ENCODE measurements at places on chromosomes 6 and 20.

DNA sequence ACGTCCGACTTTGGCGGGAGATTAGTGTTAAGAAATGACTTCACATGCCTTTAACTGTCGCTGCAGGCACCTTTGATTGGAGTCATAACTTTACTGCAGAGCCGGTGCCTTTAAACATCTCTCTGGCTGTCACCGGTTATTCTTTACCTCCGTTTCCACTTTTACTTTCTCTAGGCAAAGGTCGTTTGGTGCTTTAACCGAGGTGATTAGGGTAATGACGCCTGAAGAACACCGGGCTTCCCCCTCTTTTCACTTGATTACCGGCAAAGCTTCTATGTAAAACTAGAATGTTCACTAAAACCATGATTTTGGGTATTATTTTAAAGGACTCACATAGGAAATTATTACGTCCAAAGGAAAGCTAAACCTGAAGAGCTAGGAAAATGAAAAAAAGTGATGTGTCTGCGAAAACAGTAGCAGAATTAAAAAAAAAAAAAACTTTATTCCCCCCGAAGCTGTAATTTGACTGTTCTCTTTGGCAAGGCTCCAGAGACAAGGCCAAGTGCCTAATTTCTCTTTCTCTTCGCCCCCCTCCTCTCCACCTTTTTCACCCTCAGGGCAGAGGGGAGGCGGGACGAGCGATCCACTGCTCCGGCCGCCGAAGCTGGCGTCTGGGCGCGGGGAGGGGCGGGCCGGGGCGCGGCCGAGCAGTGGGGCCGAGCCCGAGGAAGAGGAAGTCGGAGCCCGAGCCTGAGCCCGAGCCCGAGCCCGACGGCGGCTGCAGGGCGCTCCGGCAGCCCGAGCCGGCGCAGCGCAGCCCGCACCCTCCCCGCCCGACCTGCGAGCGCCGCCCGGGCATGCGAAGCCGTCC lies at the start of gene PLEKHG1:
TSS of gene PLEKHG1 (plus strand) at position 687 of the 811 bp plus-strand sequence. CDS start 133,797 bp downstream, outside the sequence.
- peak; percentile 51 for DNase-seq

DNA sequence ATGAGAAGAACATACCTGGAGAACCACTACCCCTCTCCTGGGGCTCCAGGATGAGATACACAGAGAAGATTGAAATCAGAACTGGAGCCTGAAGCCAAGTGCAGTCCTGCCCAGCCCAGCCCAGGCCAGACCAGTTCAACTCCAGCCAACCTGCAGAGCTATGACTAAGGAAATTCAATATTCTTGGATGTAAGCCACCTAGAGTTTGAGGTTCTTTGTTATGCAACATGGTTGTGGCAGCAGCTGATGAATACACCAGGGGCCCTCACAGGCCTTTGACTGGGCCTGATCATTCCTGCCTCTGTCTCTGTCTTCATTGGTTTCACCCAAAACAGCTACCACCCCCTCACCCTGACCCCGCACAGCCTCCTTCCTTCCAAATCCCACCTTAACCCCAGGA lies 167.8 kb downstream of the LRFN2 start:
- DNase-seq, result peak; percentile 22

GRCh38 chr6:147759093-147759492 lies 250.6 kb downstream of the SAMD5 start:
- no peak for DNase-seq

DNA sequence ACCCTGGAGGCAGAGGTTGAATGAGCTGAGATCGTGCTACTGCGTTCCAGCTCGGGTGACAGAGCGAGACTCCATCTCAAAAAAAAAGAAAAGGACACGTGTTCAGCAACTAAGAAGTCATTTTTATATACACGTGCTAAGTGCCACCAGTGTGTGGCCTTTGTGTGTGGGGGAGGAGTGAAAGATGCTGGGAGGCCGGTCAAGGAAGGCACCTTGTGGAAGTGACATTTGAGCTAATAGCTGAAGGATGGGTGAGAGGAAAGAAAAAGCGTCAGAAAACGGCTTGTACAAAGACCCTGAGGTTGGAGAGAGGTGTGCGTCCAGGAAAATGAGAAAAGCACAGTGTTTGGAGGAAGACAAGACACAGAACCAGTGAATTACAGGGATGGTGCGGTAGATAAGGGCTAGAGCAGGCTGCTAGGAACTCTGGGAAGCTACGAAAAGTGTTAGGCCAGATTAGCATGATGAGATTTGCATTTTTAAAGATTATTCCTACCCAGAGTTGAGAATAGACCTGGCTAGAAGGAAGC lies 11.6 kb downstream of the RREB1 start:
- DNase-seq, result no peak

- DNase-seq, result no peak
Measured at GRCh38 chr20:11585752-11586352, 331.8 kb upstream of the BTBD3 start.

- no peak for DNase-seq
Measured at GRCh38 chr6:71523548-71523947, 234.9 kb downstream of the OGFRL1 start.

GRCh38 chr6:84019141-84019841 lies 14.3 kb upstream of the MRAP2 start:
- DNase-seq, result no peak

- no peak for DNase-seq
Measured at GRCh38 chr6:157520596-157521361, 139.8 kb downstream of the ZDHHC14 start.

DNA sequence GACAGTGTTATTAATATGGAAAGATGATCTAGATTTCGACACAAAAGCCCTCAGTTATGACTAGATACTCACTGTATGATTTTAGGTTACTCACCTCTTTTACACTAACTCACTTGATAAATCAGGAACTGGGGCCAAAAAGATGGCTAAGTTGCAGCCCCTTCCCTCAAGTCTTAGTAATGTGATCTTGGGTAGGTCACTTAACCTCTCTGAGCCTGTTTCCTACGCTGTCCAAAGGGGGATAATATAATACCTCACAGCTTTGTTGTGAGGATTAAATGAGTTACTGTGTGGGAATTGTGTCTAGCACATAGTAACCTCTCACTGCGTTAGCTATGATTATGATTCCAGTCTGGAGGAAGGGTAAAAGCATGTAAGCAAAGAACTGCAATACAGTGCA lies 1.3 kb downstream of the TTI1 start:
- DNase-seq, result no peak

DNA sequence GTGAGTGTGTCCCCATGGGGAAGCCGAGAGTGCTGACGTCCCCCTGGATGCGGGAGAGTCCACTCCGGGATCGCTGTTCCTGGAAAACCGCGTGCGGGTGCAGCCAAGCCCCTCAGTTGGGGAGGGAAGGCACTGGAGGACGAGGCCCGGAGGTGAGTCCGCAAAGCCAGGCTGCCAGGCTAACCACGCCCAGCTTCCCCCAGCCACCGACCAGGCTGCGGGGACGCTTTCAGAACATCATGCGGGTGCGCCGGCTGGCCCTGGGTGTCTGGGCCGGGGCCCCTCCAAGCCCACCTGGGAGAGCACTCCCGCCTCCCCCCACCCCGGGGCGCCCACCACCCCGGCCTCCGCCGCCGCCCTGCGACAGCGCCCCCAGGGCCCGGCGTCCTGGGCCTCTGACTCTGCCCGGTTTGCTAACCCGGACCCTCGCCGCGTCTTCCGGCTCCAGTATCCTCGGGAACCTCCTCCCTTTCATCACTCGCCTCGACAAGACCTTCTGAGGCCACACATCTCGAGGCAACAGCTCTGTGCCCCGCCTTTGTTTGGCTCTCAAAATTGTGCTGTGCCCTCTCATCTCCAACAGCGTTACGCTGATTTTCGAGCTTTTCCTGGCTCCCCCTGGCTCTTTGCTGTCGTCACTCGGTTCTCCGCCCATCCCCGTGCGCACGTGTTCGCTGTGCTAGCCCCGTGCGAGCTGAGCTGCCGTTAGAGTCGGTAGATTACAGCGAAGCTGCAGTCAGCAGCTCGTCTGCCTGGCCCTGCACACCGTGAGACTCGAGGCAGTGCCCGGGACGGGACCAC lies 47.1 kb upstream of the ENTPD6 start:
- no peak for DNase-seq

DNA sequence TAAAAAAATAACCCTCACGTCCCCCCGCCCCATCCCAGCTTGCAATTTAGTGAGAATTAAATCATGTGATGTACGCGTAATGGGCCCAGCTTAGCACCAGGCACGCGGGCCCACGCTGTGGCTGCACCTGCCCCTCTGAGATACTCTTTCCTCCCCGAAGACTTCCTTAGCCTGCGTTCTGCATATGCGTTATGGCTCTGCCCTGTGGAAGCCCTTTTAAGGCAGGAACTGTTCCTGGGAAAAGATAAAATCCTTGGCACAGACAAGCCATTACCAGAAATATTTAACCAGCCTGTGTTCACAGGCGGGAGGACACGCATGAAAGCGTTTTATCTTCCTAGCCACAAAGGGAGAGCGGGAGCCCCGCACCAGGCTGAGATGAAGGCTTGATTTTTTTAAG lies 311.0 kb downstream of the LRFN2 start:
- no peak for DNase-seq

DNA sequence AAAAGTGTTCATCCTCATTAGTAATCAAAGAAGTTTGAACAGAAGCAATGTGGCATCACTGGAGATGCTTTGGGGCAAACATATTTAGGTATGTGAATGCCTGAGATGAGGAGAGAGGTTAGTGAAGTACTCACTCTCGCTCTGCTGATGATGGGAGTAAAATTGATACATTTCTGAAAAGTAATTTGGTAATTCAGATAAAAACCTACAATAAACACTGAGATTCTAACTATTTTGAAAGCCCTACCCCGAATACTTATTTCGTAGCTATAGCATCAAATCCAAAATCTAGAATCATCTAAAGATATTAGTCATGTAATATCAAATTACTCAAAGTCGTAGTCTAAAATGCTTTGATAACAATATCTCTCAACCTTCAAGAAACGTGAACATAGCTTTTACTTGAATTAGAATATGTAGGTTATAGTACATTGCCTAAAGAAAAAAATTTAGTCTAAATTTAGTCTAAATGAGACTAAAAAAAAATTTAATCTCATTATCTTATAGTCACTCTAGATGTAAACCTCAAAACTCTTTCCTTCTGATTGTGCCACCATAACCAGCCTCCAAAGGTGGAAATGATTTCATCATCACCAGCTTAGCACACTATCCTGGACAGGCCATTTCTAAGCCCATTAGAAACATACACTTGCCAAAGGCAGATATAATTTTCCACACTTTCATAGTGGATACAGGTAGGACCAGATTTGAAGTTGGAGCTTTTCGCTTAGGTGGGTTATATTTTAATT lies 232.5 kb upstream of the TAB2 start:
- DNase-seq, result no peak

DNA sequence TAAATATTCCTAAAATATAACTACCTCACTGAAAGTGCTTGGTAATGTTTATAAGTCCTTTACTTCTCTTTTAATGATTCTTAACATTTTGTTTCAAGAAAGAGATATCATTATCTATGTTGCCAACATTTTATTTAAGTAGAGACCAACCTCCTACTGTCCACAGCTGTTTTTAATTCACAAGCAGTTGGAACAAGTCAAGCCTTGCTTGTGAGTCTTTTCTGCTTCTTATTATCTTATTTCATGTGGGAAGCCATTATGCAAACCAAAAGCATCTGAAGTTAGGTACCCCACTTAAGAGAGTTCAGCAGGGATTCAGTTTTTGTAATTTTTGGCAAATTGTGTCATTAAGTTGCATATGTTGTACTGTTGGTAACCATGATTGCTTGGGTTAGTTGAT lies 1714.5 kb downstream of the GRIK2 start:
- DNase-seq, result no peak

DNA sequence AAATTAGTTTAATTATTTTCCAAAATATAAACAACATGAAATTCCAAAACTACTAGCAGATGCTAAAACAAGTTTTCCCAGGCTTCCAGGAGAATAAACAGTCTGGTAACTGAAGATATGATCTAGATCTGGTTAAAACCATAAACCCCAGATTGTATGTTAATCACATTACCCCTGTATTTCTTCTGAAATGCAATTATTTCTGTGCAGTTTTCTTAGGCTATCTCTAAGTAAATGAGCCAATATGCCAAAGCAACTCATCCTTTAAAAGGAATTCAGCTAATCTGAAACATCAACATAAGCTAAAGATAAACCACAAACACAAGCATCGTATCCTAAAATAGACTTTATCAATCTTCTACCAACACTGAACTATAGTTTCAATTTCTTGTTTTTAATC lies 44.6 kb upstream of the SENP6 start:
- no peak for DNase-seq

Data from NT2/D1 (cell line).